NCI-H1105 treated with DMSO at 0.1 percent for 48 hours (cell line): ENCODE measurements at places on chromosomes 13 and 19.

DNA sequence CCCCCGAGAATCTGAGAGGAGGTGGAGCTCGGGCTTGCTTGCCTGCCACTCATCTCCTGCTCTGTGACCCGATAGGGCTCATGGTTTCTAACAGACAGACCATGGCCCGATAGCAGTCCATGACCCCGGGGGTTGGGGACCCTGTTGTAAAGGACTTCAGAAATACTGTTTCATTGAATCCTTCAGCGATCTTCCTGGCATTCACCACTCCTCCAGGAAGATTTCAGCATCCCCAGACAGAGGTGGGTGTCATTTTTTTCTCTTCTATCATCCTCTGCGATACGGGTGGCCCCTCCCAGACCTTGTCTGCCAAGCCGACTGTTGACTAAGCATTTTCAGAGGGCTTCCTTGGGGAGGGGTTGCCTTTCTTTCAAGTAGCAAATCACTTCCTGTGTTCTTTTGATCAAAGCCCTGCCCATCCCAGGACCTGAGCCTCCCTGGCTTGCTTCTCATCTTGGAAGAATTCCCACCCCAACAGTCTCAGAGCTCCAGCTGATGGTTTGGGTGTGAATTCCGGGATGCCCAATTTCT is 1.7 kb downstream of the MYO1F start:
- no peak for DNase-seq

DNA sequence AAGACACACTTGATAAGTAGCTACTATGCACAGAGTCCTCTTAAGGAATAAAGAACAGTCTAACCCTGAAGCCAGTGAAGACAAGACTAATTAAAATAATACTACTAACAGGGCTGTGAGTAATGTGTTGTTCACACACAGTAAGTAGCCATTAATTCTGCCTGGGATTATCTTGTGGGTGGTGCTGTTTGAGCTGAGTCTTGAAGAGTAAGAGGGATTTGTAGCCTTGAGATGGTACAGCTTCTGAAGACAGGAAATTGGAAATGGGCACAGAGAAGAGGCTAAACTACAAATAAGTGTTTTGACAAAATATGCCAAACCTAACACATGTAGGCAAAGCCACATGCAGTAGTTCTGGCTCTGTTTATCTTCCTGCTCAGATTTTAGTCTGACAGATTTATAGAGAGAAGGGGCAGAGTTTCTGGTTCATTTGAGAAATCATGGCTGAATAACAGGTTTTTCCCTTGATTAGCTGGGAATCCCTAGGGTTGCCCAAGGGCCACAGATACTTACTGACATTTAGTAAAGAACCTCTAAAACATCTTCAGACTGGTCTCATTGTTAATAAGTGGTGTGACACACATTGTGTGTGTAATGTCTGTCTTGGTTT is 38.0 kb downstream of the ITGBL1 start:
- no peak for DNase-seq

DNA sequence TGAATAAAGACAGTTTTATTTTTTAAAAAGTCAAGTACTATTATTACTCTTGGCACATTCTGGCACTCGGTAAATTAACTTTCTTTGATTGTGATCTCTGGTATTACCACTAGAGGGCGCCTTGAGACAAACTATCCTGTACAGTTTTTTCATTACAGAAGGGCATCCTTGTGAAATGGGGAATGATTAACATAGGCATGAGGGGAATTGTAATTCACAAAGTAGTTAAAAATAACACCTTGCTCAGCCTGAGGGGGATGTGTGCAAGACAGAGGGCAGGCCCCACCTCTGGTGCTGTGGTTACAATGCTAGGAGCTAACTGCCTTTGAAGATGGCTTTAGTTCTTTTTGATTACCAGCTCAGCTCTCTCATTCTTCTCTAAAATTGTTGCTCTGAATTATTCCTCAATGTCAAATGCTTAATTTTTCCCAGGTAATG is 24.2 kb upstream of the C1QTNF9B start:
- DNase-seq, result peak; percentile 46

- DNase-seq, result no peak
Observed at GRCh38 chr13:52348983-52349780, 56.8 kb downstream of the THSD1 start.

DNA sequence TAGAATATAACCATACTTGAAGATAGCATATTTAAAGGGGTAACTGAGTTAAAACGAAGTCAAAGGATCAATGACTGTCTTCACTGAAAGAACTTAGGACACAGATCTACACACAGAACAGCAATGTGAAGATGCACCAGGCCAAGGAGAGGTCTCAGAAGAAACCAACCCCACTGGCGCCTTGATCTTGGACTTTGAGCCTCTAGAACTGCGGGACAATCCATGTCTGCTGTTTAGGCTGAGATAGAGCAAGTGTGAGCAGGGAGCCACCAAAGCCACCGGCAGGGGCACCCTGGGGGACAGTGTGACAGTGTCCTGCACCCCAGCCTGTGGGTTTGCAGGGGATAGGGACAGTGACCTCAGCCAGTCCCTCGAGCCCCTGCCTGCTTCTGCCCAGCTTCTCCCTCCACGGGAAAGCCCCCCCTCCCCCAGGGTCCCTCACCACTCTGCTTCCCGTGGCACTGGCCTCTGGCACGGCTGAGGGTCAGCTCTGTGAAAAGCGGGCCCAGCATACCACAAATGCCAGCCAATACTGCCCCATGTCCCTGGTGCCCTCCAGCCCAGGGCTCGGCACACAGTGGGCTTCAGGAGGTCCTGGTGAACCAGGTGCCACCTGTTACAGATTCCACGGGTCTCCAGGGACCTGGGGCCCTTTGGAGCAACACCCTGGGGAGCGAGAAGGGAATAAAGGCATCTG is 40.8 kb downstream of the KLF2 start:
- no peak for DNase-seq

DNA sequence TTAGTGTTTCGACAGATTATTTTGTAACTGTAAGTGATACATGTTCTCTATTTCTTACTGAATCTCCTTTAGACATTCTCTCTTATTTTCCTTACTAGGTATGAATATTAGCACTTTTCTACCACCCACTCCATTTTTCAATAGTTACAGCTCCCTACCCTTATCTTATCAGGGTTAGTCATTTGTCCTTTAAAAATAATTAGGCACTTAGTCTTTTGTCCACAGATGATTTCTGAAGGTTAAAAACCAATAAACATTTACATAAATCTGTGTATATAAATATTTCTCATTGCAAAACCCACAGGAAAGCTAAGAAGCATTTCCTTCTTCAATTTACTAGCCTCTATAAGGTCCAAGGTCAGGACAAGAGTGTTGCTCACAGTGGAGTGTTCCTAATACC is 624.1 kb upstream of the MIR17HG start:
- DNase-seq, result no peak

GRCh38 chr13:34926508-34926907 is 15.6 kb upstream of the NBEA start:
- DNase-seq, result no peak

DNA sequence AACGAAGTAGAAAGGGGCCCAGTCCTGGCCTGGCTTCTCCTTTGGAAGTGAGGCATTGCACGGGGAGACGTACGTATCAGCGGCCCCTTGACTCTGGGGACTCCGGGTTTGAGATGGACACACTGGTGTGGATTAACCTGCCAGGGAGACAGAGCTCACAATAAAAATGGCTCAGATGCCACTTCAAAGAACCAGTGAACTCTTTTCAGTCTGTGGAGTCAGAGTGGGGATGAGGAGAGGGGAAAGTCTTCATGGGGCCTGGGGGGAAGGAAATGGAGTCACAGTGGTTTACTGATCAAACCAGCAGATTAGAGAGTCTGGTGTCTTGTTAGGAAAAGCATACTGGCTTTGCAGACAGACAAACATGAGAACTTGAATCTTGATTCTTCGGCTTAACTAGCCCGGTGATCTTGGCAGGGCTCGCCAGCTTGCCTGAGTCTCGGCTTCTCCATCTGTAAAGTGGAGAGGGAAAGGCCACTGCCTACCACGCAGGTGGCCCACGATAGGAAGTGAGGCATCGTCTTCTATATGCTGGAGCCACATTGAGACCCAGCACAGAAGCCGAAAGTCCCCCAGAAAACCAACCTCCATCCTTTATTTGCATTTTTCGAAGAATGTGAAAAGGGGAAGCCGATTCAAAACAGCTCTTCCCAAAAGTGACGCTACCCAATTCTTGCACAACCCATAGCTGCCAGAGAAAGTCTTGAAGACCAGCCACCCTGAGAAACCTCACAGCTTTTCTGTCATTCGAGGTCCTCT is at the start of gene FFAR1:
FFAR1 (plus strand) TSS at position 732 of the 759 bp plus-strand sequence. CDS start 3,650 bp downstream, outside the sequence.
- no peak for DNase-seq

DNA sequence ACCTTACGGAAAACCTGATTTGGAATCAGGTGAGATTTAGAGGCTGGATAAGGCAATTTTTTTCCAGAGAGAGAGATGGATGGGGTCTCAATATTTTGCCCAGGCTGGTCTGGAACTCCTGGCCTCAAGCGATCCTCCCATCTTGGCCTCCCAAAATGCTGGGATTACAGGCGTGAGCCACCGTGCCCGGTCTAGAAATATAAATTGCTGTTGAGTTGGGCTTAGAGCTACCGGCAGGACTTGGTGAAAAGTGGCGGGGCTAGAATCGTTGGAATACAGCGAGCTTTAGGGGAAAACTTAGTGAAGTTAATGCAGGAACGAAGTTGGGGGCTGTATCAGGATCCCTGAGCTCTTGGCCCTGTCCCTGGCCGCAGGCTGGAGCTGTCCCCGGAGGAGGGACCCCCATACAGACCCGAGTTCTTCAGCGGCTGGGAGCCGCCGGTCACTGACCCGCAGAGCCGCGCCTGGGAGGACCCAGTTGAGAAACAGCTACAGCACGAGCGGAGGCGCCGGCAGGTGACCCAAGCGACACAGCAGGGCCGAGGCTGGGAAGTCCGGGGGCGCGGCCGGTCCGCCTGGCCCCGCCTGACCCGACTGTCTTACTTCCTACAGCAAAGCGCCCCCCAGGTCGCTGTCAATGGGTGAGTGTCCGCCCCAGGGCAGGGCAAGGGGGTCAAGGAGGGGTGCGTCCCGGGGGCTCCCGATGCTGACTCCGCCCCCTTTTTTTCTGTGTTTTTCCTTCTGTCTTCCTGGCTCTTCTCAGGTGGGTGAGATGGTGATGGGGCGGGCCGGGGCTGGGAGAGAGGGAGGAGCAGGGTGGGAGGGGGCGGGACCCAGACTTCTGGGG is 7.6 kb downstream of the EPS8L1 start:
- DNase-seq, result no peak

DNA sequence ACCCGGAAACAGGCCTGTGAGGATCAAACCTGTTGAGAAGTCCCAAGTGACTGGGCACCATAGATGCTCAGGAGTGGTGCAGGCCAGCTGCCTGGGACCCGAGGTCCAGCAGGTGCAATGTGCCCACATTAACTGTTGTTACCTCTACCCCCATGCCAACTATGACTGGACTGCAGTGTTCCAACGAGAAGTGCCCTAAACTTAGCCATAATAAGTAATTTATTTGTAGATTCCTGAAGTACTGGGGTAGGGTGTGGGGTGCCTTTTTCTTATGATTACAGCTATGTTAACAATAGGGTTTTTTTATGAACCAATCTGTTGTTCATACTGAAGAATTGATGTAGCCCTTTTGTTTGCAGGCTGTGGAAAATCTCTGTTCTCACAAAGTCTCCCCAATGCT is 9.2 kb downstream of the CUL4A start:
- no peak for DNase-seq

GRCh38 chr13:35283856-35284255 is 192.6 kb downstream of the MAB21L1 start:
- peak; percentile 25 for DNase-seq

GRCh38 chr13:65410791-65411190 is 1819.3 kb downstream of the PCDH9 start:
- no peak for DNase-seq

- DNase-seq, result peak; percentile 14
Observed at GRCh38 chr19:2049741-2050348, 1.2 kb downstream of the MKNK2 start.

- DNase-seq, result no peak
Observed at GRCh38 chr19:42531313-42531712, 3.0 kb upstream of the CEACAM1 start.

DNA sequence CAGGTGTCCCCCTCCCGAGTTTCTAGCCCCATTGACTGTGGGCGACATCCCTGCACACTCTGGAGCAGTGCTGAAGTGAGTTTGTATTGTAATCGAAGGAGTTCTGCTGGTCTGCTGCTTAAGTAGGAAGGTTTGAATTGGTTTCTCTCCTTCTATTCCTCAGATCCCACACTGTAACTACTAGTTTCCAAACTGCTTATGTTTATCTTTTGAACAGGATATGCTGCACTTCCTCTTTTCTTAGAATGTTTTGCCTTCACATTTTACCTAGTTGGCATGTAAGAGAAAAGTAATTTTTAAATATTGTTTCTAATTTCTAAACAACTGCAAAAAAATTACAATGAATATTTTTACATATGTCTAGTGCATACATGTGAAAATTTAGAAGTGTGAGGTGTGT is 511.8 kb downstream of the KLF12 start:
- no peak for DNase-seq

GRCh38 chr13:79442706-79443105 is 36.7 kb upstream of the RBM26 start:
- DNase-seq, result no peak

- no peak for DNase-seq
Observed at GRCh38 chr19:6233827-6234511, 45.8 kb downstream of the MLLT1 start.

DNA sequence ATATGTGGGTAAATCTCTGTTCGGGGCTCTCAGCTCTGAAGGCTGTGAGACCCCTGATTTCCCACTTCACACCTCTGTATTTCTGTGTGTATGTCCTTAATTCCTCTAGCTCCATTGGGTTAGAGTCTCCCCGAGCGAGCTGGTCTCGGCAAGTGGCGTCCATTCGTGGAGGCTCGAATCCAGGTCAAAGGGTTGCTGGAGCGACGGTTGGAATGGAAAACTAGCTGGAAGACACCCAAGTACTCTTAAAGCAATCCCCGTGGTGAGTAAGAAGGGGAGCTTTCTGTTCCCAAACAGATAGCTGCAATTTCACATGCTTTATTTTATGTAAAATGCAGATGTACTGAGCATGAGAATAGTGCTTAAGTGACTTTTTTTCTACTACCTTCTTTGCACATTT is 277.5 kb upstream of the SGCG start:
- no peak for DNase-seq

GRCh38 chr19:46980761-46981160 is 38.9 kb upstream of the NPAS1 start:
- DNase-seq, result no peak

- DNase-seq, result no peak
Observed at GRCh38 chr19:7959211-7959610, 15.7 kb upstream of the TIMM44 start.

DNA sequence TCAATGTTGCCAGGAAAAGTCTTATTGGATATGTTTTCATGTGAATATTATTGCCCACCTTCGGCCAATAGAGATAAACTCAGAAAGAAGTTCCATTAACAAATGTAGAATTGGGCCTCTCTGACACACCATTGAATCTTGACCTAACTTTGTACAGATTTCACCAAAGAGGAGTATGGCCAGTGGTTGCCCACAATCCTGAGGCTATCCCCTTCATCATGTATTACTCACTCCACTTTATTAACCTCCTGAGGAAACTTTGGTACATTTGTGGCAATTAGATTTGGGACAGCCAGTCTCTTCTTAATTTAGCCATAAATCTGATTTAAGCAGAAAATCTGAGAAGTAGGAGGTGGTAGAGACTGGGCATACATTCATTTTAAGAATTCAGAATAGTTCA is 53.3 kb upstream of the POSTN start:
- DNase-seq, result no peak
